Spinal cord (tissue), 10 donors: ENCODE measurements at places on chromosomes 3 and 15. TPM values are rescaled to one million over a fixed set of nuclear protein-coding genes. Genes with fewer than 3 reads are reported as not detected.
A peak's percentile ranks its signal among the peaks of the same experiment; 100 is the strongest.

GRCh38 chr3:138761002-138761401 is 73.7 kb downstream of the PIK3CB start:
- no peak for DNase-seq
- no peak overlapping the region for H3K4me3 ChIP-seq
- H3K27ac ChIP-seq: no peak overlapping the region
- H3K4me1 ChIP-seq: no peaks in the 10 kb centered on the region
- peaks cover 5% of the 10 kb centered on the region for H3K36me3 ChIP-seq

DNA sequence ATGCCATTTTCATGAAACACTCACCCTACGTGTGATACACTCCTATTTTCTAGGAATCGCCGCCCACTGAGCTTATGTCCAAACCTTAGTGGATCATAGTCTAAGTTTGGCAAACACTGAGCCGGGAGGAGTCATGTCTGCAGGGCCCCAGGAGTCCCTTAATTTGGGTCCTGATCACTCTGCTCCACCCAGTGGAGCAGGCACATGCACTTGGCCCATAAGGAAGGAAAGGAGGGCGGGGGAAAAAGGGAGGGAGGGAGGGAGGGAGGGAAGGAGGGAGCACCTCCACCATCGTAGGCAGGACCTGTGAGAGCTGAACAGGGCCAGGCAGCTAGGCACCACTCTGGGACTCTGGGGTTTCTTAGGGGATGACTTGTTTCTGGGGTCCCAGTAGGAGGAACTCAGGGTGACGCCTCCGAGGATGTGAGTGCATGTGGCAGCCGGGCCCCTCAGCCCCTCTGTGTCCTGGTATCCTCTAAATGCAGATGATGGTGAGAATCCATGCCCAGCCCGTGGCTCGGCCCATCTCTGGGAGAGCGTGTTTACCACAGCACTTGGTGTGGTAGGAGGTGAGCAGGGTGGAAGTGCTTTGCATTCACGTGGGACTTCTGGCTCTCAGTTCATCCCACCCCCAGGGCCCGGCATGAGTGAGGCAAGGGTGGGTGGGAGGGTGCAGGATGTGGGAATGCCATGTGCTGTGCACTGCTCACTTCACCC is 109.4 kb downstream of the KLF13 start:
- peaks cover 2% of the 10 kb centered on the region for H3K27me3 ChIP-seq
- DNase-seq: no peak
- H3K36me3 ChIP-seq: no peaks in the 10 kb centered on the region
- no peak overlapping the region for H3K4me3 ChIP-seq
- H3K4me1 ChIP-seq: peaks cover 18% of the 10 kb centered on the region
- H3K27ac ChIP-seq: no peak overlapping the region

- no peaks in the 10 kb centered on the region for H3K27me3 ChIP-seq
- peak; percentile 80 for DNase-seq
- no peaks in the 10 kb centered on the region for H3K4me1 ChIP-seq
- H3K4me3 ChIP-seq: no peak overlapping the region
Measured at GRCh38 chr3:115876876-115877614, 253.7 kb downstream of the GAP43 start.

ITIH1 gene
- total RNA-seq: not detected

TNFAIP8L3 gene
- 8.2 TPM for total RNA-seq

TNFSF10 gene
- 13.0 TPM for total RNA-seq
